ENCODE measurements at places on chromosomes 5 and 9.

GRCh38 chr5:84524491-84524890 lies 139.8 kb upstream of the EDIL3 start:
- DNase-seq: peak; percentile 47

DNA sequence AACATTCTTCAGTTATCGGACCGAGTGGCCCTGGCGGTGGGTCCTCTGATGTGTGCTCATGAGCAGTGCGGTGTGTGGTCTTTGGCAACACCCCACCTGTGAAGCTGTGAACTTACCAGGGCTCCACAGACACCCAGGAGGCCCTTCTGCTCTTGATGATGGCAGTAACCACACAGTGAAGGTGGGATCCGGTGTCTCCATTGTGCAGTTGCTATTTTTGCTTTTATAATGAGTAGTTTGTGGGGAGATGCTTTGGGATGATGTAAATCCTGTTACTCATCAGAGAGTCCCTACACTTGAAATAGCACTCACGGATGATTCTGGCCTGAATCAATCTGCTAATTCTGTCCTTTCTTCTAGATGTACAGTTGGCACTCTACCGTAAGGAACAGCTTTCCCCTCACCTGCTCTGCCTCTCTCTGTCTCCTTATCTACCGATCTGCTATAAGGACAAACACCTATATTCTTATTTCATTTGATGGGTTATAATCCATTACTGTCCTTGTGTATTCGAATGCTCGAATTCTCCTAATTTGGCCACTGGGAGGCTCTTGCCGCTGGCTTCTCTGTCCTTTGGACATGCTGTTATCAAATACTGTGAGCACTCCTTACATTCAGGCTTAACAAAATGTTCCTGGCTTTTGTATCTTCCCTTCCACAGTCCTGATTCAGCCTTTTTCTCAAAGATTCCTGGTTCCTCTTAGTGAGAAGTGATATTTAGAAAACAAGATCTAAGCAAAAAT lies 20.2 kb downstream of the ATPSCKMT start:
- DNase-seq: peak; percentile 92

GRCh38 chr9:37936965-37937364 lies 33.0 kb upstream of the SLC25A51 start:
- DNase-seq: peak; percentile 80

DNA sequence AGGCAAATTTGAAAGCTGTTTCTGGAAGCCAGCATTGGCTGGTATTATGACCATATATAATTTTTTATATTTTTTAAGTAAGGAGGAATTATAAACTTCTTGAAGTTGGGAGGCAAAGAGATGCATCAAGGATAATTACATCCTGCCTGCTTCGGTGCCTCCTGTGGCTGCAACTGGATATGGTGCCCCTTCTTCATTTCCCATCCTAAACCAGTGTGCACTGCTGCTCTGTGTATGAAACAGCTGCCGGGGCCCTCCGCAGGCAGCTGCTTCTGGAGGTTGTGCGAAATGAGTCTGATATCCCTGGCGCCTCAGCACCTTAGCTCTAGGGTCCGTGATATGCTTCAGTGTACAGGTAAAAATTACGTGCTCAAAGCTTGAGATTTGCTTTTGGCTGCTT lies 304.2 kb downstream of the ENC1 start:
- no peak for DNase-seq

- DNase-seq: no peak
These were observed 149.6 kb downstream of the DROSHA start for GRCh38 chr5:31382051-31382878.

DNA sequence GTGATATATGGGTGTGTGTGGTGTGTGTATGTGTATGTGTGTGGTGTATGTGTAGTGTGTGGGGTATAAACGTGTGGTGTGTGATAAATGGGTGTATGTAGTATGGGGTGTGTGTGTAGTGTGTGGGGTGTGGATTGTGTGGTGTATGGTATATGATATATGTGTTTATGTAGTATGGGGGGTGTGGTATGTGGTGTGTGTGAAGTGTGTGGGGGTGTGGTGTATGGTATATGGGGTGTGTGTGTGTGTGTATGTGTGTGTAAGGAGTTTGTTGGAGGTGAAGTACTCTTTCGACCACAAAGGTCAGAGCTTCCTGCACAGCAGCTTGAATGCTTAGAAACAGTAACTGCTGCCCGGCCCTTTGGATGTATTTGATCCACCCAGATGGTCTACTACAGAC lies 145.2 kb upstream of the IQGAP2 start:
- no peak for DNase-seq

GRCh38 chr9:94002316-94003140 lies 47.4 kb upstream of the BARX1 start:
- peak; percentile 26 for DNase-seq

DNA sequence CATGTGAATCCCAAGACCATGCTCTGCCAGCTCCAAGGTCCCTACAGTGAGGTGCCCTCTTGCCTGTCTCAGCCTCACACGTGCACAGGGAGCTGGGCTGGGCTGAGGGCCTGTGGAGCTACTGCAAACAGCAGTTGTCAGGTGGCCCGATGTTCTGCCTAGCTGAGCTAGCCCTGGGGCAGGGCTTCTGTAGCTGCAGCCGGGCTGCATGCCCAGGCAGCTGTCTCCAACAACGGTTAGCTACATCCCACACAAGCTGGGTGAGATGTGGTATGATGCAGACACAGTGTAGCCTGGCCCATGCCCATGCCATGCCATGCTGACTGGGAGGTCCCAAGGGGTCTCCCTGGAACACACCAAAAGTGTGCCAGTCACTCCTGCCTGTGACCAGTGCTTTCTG lies 62.0 kb downstream of the MACROH2A1 start:
- DNase-seq: no peak

- DNase-seq: no peak
These were observed 79.5 kb downstream of the GLIS3 start for GRCh38 chr9:4220346-4220745.

DNA sequence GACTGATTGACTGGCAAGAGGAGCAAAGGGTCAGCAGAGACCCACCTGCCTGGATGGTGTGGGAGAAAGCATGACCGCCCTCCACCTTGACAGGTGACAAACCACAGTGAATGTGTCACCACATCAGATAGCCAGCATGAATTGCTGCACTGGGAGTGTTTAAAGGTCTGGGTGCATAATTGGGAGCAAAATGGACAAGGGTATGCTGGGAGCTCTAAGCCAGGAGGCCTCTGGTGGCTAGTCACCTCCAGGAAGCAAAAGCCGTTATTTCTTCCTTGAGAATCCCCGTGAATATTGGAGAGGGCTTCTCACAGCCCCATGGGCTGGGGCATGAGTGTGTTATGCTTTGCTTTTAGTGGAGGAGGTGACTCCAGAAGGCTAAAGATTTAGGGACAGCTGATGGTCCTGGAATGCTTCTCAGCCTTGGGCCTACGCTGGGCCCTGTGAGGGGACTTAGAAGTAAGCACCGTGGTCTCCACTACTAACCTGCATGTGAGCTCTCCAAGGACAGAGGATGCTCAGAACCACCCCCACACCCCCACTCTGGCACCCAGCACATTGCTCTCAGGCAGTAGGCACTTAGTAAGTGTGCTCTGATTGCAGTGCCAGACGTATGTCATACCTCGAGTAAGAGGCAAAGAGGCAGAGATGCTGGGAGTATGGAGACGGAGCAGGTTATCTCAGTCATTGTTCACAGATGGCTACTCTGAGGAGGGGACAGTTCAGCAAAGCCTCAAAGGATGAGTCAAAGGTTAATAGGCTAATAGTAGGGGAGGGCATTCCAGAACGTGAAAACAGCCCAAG lies 9.1 kb upstream of the IRF1 start:
- DNase-seq: no peak

DNA sequence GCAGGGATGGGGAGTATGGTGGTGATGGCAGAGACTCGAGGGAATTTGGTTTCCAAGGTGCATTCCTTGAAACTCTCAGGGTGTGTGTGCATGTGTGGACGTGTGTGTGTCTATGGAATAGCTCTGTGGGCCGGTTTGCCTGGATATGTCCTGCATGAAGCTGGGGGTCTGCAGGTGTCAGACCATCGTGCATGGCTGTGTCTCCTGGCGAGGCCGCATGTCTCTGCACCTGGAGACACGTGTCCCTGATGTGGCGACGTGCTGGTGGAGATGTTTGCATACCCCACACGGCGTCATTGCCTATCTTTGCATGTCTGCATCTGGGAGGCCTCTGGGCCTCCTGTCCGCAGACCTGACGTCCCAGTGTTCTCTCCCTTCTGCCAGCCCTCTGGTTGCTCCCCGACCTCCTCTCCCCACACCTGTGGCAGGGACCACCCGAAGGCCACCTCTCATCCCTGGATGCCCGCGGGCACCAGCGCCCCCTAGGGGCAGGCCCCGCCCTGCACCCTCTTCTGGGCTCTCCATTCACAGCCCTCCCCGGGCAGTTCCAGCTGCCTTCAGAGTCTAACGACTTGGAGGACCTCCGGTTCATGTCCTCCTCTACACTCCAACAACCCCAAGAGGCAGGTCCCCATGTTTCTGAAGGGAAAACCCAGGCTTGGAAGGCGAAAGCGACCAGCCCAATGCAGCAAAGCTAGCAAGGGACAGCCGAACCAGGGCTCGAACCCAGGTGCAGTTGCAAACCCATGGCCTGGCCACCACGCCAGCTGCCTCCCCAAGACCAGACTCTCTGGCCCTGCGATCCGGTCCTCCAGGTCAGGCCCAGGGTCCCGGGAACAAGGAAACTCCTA lies 88.6 kb downstream of the LMX1B start:
- DNase-seq: no peak

GRCh38 chr9:91119679-91120078 lies 242.0 kb downstream of the AUH start:
- peak; percentile 84 for DNase-seq

DNA sequence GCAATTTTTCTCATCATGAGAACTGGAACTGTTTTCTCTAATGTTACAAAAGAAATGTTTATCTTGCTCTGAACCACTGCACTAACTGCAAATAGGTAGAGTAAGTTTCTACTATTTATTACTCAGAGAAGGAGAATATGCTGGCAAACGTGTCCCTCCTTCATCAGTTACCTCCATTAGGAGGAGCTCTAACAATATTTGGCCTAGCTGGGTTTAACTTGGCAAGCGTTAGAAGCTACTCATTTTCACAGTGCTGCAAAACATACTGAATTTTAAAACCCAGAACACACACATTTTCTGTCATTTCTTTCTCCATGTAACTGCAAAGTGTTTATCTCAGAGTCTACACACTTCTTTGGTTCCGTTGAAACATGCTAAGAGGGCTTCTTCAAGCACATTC lies 101.0 kb upstream of the GABRG2 start:
- no peak for DNase-seq

GRCh38 chr5:39100301-39100850 lies 26.2 kb upstream of the RICTOR start:
- no peak for DNase-seq

DNA sequence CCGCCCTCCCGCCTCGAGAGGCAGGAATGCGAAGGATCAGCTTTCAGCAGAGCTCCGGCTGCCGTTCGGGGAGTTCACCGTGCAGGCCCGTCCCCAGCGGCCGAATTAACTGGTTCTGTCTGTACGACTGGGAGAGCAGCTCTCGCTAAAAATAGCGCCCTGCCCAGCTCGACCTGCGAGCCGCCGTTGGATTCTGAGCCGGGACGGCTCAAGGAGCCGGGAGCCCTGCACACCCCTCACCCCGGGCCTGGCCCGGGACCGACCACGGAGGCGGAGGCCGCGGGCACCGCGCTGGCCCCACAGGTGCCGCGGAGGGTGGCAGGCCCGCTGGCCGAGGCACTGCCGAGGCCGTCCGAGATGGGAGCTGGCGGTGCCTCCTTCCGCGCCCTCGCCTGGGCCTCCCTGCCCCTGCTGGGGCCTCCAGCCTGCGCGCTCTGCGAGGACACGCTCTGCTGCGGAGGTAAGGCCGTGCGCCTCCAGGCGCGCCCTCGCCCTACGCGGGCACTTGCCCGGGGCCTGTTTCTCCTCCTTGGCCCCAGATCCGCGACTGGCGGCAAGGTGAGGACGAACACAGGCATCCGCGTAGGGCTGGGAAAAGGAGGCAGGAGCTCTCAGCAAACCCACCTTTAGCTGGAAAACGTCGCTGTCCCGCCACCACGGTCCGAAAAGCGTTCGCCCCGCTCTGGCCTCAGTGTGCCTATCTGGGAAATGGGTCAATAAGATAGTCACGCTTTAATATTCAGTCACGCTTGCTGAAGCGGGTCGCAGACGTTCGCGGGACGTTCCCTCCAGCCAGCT lies 53.1 kb upstream of the DAB2IP start:
- DNase-seq: peak; percentile 81

DNA sequence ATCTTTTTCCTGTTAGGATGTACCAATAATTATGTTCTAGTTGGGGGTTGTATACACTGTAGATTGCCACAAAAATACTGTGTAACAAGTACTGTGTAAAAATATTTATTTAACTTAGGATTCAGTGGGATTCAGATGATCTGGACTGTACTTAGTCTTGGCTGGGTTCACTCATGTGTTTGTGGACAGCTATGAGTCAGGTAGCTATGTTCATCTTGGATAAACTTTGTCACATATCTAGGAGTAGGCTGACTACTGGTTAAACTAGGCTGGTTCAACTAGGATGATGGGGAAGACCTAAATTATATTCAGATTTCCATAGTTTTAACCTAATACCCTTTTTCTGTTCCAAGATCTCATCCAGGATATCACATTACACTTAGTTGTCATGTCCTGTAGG lies 32.1 kb upstream of the TNFSF15 start:
- no peak for DNase-seq

DNA sequence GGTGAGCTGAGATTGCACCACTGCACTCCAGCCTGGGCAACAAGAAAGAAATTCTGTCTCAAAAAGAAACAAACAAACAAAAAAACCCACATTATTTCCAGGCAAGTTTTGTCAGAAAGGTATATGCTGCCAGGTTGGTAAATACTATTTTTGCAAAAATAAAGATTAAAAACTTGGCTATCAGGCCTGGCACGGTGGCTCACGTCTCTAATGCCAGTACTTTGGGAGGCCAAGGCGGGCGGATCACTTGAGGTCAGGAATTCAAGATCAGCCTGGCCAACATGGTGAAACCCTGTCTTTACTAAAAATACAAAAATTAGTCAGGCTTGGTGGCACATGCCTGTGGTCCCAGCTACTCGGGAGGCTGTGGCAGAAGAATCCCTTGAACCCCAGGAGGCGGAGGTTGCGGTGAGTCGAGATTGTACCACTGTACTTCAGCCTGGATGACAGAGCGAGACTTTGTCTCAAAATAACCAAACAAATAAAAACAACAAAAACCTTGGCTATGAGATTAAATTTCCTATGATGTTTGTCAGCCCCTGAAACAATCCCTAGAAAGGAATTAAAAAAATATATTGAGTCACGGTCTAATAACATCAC lies 22.7 kb downstream of the AGXT2 start:
- DNase-seq: no peak

DNA sequence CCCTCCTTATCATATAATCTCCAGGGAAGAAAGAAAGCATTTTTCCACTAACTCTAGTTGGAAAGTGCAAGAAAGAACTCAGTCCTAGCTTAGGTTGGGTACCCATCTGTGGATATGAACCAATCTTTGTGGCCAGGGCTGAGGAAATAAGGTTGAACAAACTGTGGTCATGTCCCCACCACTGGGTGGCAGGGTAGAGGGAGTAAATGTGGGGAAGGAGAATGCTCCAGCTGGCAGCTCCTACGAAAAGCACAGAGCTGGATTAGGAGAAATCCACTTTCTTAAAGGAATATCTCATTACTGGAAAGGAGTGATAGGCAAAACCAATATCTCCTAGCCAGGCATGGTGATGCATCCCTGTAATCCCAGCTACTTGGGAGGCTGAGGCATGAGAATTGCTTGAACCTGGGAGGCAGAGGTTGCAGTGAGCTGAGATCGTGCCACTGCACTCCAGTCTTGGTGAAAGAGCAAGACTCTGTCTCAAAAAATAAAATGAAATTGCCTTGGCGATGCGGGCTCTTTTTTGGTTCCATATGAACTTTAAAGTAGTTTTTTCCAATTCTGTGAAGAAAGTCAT lies 175.1 kb downstream of the CCDC192 start:
- DNase-seq: peak; percentile 57

Measured in fibroblast of lung (primary cell).